Stimulated activated CD4-positive, alpha-beta T cell treated with anti-CD3 and anti-CD28 coated beads, Interleukin-1b, Interleukin-23, amount 100 ng/mL, for 24 hours (primary cell): ENCODE measurements at places on chromosomes 13 and 19.

GRCh38 chr19:47699360-47699917 lies 13.8 kb upstream of the EHD2 start:
- DNase-seq, result peak; percentile 40

- DNase-seq, result no peak
Measured at GRCh38 chr19:58544591-58545285, 874 bp downstream of the TRIM28 start.

DNA sequence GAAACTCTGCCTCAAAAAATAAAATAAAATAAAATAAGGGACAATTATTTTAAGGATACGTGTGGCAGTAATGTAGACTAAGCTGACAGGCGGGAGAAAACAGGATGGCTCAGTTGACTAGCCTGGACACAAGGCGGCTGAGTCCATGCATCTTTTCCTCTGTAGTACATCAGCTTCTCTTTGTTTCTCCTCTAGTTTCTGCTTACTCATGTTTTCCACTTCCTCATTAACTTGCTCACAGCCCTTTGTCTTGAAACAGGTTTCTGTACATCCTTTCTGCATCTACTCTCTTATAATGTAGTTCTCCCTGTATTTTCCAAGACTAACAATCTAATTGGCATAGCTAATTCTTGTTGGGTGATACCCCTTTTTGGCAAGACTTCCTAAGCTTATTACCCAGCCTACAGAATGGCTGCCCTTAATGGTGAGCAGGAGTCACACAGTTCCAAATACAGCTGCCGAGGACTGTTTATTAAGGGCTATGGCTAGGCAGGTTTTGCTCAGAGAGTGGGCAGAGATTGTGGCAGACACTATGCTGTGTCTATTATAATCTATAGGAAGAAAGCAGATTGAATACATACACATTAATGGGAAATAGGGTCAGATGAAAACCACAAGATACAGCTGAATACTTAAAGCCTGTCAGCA lies 58.7 kb upstream of the KLF5 start:
- DNase-seq, result no peak

DNA sequence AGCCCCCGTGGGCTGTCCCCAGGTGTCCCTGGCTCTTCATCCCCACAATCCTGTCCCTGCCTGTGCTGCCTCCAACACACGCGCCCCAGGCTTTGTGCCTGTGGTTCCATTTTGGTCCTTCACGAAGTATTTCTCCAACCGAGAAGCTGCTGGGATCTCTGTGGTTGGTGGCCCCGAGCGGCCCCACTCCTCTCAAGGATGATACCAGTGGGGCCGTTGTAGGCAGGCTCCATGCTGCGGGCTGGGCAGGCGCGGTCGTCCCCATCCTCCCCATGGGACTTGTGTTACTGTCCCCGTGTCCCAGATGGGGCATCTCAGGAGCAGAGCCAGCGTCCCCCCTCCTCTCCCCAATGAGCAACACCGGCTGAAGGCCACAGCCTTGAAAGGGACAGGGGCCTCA lies 3.7 kb upstream of the ZNF554 start:
- no peak for DNase-seq

DNA sequence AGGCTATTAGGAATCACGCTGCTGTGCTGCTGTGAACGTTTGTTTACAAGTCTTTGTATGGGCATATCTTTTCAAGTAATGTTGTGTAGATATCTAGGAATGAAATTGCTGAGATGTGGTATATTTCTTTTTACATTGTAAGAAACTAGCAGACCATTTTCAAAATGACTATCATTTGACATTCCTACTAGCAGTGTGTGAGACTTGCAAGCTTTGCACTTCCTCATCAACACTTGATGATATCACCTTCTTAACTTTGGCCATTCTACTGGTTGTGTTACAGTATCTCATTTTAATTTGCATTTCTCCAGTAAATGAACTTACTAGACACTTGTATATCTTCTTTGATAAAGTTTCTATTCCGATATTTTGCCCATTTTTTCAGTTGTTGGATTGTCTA lies 12.1 kb downstream of the METTL21C start:
- DNase-seq, result no peak

GRCh38 chr19:47210689-47211316 lies 20.2 kb downstream of the BBC3 start:
- no peak for DNase-seq

- DNase-seq, result no peak
Measured at GRCh38 chr13:44868397-44868796, 120.9 kb downstream of the NUFIP1 start.

DNA sequence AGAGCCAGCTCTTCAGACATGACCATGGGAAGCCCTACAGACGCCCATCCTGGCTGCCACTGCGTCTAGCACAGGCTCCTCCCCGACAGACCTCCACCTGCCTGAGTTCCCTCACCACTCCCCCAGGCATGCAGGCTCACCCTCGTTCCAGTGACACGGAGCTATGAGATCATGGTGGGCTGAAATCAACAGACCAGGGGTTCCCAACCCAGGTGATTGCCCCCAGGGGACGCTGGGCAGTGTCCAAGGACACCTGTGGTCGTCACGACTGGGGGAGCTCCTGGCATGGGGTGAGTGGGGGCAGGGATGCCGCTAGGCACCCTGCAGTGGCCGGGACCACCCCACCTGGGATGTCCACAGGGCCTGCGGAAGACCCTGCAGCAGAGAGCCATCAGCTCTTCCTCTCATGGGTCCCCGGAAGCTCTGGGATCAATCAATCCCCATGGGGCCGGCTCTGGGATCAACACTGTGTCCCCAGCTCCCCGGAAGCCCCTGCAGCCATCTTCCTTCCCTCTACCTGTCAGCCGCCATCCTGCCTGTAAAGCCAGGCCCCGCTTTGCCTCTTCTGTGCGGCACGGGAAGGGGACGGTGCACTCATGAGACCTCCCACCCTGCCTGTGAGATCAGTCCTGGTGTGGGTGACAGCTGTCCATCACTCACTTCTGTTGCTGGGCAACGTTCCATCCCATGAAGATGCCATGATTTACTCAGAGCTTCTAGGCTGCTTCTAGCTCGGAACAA lies 12.8 kb upstream of the MADCAM1 start:
- DNase-seq, result no peak

GRCh38 chr13:99977912-99978798 lies 3.4 kb upstream of the ZIC2 start:
- no peak for DNase-seq

- no peak for DNase-seq
Measured at GRCh38 chr13:67821606-67822005, 591.5 kb upstream of the PCDH9 start.

GRCh38 chr19:55228015-55228391 lies 560 bp downstream of the TMEM86B start:
- no peak for DNase-seq

- DNase-seq, result no peak
Measured at GRCh38 chr19:3370728-3371591, 4.6 kb downstream of the NFIC start.

GRCh38 chr13:34507630-34508029 lies 434.4 kb upstream of the NBEA start:
- no peak for DNase-seq

GRCh38 chr13:34421858-34422475 lies 520.1 kb upstream of the NBEA start:
- no peak for DNase-seq

GRCh38 chr19:50952910-50953309 lies at the start of gene KLK5:
Gene KLK5 (minus strand): TSS chr19:50953038. CDS start chr19:50952657, 381 bp downstream.
- DNase-seq, result no peak

DNA sequence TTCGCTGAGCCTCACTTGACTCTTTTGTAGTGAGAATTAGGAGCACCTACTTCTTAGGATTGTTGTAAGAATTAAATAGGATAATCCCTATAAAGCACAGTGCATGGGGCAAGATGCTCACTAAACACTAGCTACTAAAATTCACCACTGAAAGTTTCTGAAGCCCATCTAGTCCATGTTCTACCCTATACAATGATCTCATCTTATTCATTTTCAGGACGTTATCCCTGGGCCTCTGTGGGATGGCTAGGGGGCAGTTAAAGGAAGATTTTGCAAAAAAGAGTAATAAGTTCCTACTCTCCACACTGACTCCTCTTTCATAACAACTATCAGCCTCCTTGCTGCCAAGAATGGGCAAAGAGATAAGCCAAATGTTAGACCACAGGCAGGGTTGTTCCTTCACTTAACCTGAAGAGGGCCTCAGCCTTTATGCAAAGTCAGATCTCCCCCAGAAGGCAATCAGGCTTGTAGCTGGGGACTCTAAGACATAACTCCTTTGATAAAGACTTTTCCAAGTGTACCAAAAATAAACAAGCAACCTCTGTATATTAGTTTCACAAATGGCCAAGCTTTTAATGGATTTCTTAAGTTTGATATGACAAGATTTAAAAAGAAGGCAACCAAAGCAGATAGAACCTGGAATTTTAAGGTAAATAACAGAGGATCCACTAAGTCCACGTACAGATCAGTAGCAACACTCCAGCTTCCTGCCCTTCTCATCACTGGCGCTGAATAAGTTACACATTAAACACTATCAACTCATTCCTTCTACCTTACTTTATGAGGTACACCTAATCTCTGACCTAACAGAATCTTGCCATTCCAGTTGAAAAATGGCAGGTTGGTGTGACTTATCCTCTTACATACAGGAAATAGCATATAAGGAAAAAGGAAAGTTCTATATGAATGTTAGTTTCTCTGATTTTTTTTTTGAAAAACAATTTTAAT lies 44.4 kb downstream of the ELF1 start:
- no peak for DNase-seq

DNA sequence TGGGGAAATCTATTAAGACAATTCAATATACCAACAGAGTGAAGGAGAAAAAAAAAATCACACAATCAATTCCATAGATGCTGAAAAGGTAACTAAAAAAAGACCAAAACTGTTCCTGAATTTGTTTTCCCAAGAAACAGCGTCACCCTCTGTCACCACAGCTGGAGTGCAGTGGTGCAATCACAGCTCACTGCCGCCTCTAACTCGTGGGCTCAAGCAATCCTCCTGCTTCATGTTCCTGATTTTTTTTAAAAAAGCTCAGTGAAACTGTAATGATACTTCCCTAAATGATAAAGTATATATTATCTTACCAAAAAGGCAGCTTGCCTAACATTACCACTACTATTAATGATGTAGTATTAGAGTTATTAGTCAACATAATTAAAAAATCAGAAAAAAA lies 19.6 kb upstream of the ZFP14 start:
- DNase-seq, result no peak

DNA sequence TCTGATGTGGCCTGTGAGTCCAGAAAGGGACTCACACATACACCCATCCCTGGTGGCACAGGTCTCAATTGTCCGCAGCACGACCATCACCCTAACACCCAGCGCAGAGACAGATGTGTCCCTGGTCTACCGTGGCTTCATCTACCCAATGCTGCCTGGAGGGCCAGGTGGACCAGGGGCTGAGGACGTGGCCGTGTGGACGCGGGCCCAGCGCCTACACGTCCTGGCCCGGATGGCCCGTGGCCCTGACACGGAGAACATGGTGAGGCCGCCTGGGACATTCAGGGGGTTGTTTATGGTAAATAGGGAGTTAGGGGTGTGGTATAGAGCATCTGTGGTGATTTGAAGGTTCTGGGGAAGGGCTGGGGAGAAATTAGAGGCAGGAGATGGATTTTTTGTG lies 22.8 kb downstream of the MEGF8 start:
- no peak for DNase-seq

DNA sequence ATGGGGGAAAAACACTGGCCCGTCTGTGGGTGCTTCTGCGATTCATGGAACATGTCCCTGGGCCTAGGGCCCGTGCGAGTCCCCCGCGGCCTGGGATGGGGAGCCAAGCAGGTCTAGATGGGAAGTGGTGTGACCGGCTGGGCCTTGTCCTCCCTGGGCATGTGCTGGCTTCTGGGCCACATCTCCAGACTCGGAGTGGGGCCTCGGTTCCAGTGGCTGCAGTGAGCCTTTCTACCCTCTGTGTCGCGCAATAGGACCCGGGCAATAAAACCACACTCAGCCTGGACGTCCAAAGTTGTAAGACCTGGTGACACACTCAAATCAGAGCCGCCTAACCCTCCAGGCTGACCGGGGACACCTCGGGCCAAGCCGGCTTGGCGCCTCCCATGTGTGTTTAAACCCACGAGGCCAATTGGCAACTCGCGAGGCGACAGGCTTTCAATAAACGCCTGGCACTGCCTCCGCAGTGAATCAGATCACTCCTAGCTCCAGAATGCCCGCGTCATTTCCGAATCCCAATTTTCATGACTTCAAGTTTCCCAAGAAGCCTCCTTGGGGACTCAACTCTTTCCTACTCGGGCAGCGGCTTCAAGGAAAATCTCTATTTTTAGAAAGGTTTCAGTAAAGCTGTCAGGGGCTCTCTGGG lies 57.3 kb downstream of the KLF2 start:
- no peak for DNase-seq

DNA sequence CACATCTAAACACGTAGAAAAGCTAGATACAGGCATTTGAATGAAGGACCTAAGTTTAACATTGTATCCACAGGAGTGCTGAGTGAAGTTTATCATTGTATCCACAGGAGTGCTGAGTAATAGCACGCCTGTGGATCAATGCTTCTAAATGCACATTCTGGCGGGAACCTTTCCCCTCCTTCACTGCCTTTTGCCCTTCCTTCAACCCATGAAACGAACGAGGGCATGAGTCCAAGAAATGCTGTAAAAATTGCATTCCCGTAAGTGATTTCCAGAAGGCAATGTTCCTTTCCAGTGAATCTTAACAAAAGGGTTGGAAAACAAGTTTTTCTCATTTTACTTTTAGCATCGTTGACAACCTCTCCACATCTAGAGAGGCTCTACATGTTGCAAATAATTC lies 88.1 kb downstream of the ZDHHC20 start:
- no peak for DNase-seq

- DNase-seq, result no peak
Measured at GRCh38 chr19:1577090-1577928, 9.2 kb upstream of the MEX3D start.

GRCh38 chr19:34733266-34733745 lies 737 bp upstream of the ZNF181 start:
- no peak for DNase-seq

DNA sequence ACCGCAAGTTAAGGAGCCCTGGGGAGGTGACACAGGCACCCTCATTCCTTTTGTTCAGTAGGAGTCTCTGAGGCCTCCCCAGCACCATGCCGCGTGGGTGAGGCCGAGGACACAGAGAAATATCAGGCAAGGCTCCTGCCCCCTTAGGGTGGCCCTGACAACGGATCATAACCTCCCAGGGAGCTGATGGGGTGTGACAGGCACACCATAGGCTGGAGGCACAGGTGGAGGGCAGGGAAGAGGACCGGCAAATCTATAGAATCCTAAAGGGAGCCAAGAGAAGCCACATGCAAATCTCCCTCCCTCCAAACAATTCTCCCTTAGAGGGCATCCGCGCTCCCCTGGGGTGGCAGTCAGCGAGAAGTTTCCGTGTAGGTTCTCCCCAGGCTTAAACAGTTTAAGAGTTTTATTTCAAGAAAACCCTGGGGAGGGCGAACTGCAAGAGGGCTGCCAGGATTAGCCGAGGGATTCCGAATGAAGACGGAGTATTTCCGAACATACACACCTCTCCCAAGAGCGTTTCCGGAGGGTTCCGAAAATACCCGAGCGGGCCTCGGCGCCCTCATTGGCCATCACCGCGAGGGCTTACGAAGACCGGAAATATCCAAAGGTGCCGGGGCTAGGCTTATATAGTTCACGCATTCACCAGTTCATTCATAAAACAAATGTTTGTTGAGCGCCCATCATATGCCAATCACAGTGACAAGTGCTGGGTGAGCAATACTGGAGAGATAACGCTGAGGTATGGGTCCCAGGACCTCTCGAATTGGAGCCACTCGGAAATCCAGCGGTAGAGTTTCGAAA lies 610 bp upstream of the RPL28 start:
- DNase-seq, result peak; percentile 95
